ENCODE measurements at places on chromosomes 2 and 18.

DNA sequence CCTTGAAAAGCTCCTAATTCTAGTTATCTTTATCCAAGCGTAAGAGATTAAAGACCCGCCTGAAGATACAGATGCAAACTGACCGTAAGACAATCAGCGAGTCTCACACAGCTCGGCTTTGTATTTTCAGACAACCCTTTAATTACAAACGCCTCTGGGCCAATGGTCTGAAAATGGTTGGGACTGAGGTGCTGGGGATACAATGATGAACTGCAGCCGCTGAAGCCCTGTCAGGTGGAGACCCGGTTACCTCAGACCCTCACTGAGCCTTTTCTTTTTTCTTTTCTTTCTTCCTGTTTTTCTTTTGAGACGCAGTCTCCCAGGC lies 715 bp upstream of the CFAP36 start:
- no peak for DNase-seq

DNA sequence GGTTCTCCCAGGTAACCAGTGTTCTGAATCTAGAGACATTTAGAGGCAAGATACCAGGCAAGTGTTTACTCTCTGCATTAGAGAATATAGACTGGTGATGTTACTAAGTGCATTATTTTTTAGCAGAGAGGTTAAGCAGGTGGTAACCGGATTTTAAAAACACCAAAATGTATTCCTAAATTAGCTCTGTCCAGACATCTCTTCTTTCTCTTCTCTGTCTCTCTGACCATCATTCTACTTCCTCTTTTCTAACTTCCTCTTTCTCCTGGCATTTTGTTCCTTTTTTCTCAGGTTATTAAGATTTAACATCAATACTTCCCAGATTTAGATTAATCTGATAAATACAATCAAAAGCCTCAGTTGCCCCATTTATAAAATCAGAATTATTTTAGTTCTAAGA lies 31.7 kb upstream of the DYNC1I2 start:
- DNase-seq, result no peak

- no peak for DNase-seq
Observed at GRCh38 chr18:53441761-53442414, 782.6 kb downstream of the MBD2 start.

- DNase-seq, result no peak
Observed at GRCh38 chr2:69244882-69245281, 142.1 kb downstream of the GFPT1 start.

- DNase-seq, result no peak
Observed at GRCh38 chr18:64240316-64240715, 91.4 kb upstream of the LINC00305 start.

GRCh38 chr2:160077912-160078810 lies 15.7 kb upstream of the PLA2R1 start:
- no peak for DNase-seq

DNA sequence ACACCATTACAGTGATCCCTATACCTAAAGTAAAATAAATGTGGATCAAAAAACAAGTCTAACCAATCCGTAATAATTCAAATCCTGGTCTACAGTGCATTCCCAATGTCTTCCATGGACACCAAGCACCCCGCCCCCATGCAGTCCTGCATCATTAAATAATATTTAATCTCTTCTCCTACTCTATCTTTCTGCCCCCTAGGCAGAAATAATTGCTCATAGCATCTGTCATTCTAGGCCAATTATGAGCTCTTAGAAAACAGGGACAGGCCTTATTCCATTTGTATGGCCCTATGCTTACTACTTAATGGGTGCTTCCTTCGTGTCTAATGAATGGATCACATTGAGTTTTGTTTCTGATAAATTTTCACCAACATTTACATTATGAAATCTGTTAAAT lies 66.4 kb downstream of the PAX3 start:
- no peak for DNase-seq

DNA sequence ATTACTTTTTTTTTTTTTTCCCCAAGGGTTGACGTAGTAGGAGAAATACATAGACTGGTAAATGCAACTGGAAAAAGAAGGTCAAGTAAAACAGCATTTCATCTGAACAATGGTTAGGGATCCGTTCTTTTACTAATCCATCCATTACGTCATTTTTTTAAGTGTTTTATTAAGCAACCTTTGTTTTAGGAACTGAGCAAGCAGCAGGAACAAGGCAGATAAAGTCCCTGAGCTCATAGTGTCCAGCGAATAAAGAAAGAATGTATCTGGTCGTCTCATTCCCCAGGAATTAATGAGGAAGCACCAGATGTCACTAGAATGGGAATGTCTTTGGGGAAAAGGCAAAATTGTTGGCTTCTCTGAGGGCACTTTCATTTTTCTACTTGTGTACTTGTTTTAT lies 842.4 kb downstream of the TDRD15 start:
- no peak for DNase-seq

DNA sequence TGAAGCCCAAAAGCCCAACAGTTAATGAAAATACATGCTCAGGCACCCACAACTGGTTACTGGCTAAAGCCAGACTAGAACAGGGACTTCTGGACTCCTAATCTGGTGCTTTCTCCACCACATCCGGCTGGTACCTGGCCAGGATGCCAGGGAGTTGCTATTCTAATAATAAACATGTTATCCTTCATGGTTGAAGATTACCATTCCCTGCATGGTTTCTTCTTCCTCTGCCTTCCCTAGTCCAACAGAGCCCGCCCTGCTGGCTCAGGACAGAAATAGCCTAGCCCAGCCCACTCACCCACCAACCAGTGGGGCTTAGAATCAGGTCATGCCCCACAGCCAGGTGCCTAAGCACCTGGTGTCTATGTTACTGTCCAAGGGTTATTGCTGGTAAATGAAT lies 184.2 kb downstream of the TMEM247 start:
- no peak for DNase-seq

- DNase-seq, result no peak
Observed at GRCh38 chr18:5746844-5747243, 148.5 kb downstream of the TMEM200C start.

GRCh38 chr2:26179446-26179913 lies 6.6 kb downstream of the GAREM2 start:
- no peak for DNase-seq
